ENCODE measurements at places on chromosomes 2 and 18. TPM values are rescaled to one million over a fixed set of nuclear protein-coding genes. Genes with fewer than 3 reads are reported as not detected.

AQP12B gene
- polyA plus RNA-seq: 0.99 TPM

FEV gene
- polyA plus RNA-seq: 0.54 TPM

AGXT gene
- 0.19 TPM for polyA plus RNA-seq

PLGLB2 gene
- 2.1 TPM for polyA plus RNA-seq

PTPRM gene
- polyA plus RNA-seq: 91.5 TPM

TTN gene
- 233 TPM for polyA plus RNA-seq

IL36B gene
- not detected for polyA plus RNA-seq

KCNG2 gene
- 0.49 TPM for polyA plus RNA-seq

C2orf72 gene
- polyA plus RNA-seq: 0.78 TPM

CCDC74A gene
- 1.0 TPM for polyA plus RNA-seq

SLC1A4 gene
- 14.3 TPM for polyA plus RNA-seq

ZC3H8 gene
- polyA plus RNA-seq: 12.1 TPM

- no peak for DNase-seq
These were observed 175.4 kb downstream of the SATB2 start for GRCh38 chr2:199282309-199282708.

DNA sequence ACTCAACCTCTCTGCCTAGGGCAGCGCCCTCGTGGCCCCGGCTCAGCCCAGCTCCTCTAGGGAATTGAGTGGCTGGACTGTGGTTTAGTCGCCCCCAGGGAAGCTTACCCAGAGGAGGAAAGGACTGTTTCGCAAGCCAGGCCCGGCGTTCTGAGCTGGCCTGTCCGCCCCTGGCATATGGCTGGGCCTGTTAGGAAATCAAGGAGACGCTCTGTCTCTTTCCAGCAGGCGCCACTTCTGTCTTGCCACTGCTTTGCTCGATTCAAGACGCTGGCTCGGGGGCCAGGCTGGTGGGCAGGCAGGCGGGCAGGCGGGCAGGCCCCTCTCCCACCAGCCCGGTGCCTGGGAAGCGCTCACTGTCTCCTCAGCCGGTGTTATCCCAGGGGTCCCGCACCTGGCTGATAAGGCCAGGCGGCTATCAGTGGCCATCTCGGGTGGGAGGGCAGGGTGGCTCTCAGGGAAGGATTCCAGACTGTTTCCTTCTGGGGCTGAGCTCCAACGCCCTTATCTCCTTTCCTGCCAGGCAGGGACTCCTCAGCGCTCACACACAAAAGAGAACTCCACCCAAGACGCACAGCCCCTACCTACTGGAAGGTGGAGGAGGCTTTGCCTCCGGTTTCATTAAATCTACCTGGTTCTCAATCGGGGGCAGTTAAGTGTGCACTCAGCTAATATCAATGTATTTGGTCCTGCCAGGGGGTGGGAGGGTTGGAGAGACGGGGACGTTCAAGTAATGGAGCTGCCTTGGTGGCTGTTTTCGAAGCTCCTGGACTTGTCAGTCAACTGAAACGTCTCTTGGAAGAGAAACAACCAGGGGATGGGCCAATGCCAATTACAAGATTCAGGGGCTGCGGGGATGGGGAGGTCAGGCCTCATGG, 109.1 kb downstream of the SMAD7 start:
- DNase-seq: no peak

DNA sequence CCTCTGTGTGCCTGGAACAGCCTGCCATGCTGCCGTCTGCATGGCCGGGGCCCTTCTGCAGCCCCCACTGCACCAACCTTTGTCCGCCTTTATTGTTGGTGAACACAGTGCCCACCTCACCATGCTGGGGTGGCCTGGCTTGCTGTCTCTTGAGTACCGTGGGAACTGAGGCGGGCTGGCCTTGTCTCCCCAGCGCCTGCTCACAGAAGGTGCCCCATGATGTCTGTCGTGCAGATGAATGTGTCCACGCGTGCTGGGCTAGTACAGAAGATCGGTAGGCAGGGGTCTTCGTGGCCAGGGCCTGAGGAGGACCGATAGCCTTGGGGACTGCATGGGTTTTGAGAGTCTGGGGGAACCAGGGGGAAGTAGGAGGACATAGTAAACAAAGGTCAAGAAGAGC, 242.4 kb downstream of the LDLRAD4 start:
- DNase-seq: no peak

- peak; percentile 36 for DNase-seq
These were observed 1.1 kb downstream of the CHN1 start for GRCh38 chr2:175003875-175004729.

- peak; percentile 53 for DNase-seq
These were observed 145.6 kb upstream of the NCK2 start for GRCh38 chr2:105598829-105599698.

GRCh38 chr2:241902357-241902991, 32.9 kb downstream of the RTP5 start:
- DNase-seq: no peak

GRCh38 chr18:49447810-49448745, 12.4 kb downstream of the DYM start:
- DNase-seq: no peak

DNA sequence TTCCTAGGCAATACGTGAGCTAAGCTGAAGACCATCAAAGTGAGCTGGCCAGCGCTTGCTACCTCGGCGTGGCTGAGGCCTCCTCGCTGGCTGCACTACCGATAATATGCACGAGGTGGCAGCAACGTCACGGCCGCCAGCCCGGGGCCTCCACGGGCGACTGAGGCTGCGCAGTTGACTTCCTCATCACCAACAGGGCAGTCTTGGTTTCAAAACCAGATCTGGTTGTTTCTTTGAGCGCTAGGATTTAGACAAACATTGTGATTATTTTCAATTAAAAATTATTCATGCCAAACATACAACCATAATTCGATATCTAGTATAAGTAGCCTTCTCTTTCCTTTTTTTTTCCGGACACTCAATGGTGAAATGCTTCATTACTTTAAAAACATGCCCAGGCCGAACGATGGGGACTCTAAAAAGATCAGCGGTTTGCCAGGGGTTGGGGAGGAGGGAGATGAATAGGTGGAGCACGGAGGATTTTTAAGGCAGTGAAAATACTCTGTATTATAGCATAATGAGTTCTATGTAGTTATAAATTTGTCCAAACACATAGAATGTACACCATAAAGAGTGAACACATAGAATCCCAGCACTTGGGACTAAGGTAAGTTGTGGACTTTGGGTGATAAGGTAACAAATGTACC, 52.0 kb downstream of the CYBRD1 start:
- peak; percentile 76 for DNase-seq

- DNase-seq: no peak
These were observed 182.0 kb upstream of the LINC00305 start for GRCh38 chr18:64330931-64331330.

DNA sequence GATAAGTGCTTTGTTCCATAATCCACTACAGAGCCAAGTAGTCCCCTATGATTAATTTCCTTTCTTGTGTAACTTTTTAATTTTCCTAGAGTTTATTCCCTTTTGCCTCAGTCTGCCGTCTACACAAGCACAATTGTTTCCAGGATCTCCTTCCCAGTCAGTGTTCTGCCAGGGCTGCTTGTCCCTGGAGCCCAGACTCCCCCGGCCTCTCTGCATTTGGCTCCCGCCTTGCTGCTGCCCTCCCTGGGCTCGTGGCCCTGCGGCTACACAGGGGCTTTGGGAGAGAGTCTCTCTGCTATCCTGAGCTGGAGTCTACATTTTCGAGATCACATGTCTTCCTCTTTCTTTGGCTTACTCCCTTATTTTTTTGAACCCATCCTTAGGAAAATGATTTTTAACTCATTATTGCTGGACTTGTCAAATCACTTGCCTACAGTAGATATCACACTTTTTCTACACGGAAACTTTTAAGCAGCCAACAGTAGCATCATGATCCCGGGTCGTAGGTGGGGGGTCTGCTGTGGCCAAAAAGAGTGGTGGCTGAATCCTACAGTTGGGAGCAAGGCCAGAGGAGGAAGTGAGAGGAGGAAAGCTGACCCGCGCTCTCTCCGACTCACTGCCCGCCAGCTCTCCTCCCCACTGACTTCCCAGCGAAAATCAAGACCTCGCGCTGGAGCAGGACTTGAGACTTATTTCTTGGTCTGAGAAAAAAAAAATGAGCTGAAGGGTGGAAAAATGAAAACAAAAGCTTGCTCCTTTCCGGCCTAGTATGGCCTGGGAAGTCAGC, 9.4 kb downstream of the FBLN7 start:
- DNase-seq: peak; percentile 88

DNA sequence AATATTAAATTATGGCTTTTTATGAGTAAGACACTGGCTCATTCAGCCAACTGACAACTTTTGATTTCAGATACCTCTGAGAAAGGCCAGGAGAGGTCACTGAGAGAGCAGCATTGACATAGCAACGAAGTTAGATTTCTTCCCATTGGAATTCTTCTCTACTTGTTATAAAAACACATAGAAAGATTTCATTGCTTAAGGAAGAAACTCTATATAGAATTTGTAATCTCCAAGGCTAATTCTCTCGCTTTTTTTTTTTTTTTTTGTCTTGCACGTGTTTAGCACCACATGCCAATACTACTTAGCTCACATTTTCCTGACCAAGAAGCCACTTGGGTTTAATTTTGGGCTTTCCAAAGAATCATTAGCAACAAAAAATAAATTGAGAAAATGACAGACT, 233.7 kb downstream of the CALCRL start:
- peak; percentile 68 for DNase-seq

DNA sequence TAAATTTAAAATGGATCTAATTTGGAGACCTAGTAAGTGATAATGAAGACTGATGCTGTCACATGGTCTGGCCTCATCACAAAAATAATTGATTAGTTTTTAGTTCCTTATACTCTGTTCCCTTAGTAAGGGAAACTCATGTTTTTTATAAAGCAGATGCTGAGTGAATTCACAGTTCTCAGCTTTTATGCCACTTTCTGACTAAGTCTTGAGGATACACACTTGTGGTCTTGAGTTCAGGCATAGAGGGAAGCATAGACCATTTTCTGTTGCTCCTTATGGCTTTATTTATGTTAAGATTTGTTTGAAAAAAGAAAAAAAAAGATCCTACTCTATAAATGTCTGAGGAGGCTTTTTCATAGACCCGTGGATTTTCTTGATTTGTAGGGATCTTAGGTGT, 91.1 kb downstream of the MAP4K4 start:
- DNase-seq: no peak

DNA sequence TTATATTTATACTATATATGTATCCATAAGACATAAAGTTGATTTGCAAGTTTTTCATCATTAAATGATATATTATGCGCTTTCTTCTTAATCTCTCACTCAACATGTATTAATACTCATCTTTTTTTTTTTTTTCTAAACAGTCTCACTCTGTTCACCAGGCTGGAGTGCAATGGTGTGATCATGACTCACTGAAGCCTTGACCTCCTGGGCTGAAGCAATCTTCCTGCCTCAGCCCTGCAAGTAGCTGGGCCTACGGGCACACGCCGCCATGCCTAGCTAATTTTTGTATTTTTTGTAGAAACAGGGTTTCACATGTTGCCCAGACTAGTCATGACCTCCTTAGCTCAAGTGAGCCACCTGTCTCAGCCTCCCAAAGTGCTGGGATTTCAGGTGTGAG, 51.4 kb upstream of the MAP4K3 start:
- DNase-seq: no peak

DNA sequence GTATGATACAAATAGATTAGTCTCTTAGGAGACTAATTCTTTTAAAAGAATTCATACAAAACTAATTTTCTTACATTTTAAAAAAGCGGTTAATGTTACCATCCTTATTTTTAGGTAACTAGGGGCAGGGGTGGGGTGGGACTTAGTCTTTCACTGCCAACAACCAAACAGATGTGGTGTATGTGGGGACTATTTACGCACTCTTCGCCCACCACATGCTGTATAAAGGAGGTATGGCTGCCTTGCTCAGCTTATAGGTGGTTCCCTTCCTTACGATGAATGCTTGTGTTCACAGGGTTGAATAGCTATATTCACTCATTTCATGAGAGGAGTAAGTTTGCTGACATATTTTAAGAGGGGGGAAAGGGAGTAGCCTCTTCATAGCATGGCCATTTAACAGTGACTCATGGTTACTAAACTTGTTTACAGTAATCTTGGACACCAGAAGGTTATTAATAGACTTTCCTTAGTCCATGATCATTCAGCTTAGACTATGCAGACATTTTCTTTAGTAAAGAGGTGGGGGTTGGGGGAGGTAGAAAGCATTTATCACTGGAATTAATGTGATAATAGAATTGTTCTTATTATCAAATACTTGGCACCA, 61.8 kb downstream of the CAB39 start:
- DNase-seq: peak; percentile 36

DNA sequence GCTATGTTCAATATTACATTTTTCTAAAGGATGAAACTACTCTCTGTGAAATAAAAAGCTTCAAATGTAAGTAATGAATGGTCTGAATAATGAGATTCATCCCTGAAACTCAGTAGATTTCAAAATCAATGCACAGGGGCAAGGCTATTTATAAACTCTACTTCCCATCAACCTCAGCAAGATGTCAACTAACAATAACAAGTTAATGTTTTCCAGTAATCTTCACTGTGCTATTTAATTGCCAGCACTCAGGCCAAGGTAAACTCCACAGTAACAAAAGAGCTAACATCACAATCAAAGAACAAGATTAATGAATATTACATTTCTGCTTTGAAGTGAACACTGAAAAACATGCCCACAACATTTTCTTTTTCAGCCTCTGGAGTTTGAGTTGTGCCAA, 144.3 kb upstream of the ZFP36L2 start:
- no peak for DNase-seq

GRCh38 chr18:9775178-9775577, 67.1 kb downstream of the RAB31 start:
- no peak for DNase-seq

- DNase-seq: no peak
These were observed 36.9 kb downstream of the EHD3 start for GRCh38 chr2:31270822-31271231.
